ENCODE measurements at places on chromosomes 7 and 10. TPM values are rescaled to one million over a fixed set of nuclear protein-coding genes. Genes with fewer than 3 reads are reported as not detected.

GRCh38 chr7:106305732-106306131 lies 20.9 kb upstream of the NAMPT start:
- no peak for DNase-seq

DNA sequence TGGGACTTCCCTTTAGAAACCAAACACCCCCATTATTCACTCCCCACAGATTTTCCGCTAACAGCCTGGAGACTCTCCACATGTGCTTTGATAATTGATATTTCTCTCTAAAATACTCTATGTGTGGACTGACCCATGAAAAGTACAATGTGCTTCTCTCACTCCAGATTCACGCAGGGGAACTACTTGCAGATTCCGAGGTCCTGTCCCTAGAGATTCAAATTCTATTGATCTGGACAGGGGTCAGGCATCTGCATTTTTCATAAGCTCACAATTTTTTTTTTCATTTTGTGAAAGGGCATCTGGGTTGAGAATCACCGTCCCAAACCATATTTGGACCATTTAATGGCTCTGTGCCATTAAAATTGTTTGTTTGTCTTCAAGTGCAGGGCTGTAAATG lies 98.7 kb downstream of the CALCR start:
- DNase-seq = no peak

- DNase-seq = no peak
Measured at GRCh38 chr10:94131885-94132284, 138.2 kb downstream of the PLCE1 start.

- DNase-seq = no peak
Measured at GRCh38 chr10:580778-581177, 108.7 kb downstream of the DIP2C start.

PON2 gene
- 103 TPM for total RNA-seq
